Left lung (tissue), 14 donors: ENCODE measurements at places on chromosomes 3 and 15. TPM values are rescaled to one million over a fixed set of nuclear protein-coding genes. Genes with fewer than 3 reads are reported as not detected.
A peak's percentile ranks its signal among the peaks of the same experiment; 100 is the strongest.

- no peak overlapping the region for H3K27ac ChIP-seq
- no peaks in the 10 kb centered on the region for H3K4me1 ChIP-seq
- no peaks in the 10 kb centered on the region for H3K27me3 ChIP-seq
- H3K36me3 ChIP-seq: no peaks in the 10 kb centered on the region
Observed at GRCh38 chr3:178711753-178712152, 175.5 kb downstream of the KCNMB2 start.

Gene CXCR6
- 1.3 TPM for polyA plus RNA-seq

Gene CAND2
- polyA plus RNA-seq: 5.2 TPM

Gene CDHR4
- 1.4 TPM for polyA plus RNA-seq

DNA sequence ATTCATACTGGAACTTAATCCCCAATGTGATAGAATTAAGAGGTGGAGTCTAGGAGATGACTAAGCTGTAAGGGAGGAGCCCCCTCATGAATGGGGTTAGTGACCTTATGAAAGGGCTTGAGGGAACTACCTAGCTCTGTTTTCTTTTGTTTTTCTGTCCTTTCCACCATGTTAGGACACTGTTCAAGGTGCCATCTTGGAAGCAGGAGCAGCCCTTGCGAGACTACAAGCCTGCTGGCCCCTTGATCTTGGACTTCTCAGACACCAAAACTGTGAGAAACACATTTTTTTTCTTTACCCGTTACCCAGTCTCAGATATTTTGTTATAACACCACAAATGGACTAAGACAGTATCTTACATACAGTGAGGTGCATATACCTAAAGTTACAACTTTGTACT lies 26.5 kb downstream of the GOLGA6A start:
- DNase-seq: no peak
- H3K36me3 ChIP-seq: no peaks in the 10 kb centered on the region
- H3K4me3 ChIP-seq: no peak overlapping the region

- peaks cover 28% of the 10 kb centered on the region for H3K27me3 ChIP-seq
- no peak overlapping the region for H3K4me3 ChIP-seq
- H3K36me3 ChIP-seq: no peaks in the 10 kb centered on the region
- DNase-seq: no peak
- H3K4me1 ChIP-seq: peaks cover 12% of the 10 kb centered on the region
- no peak overlapping the region for H3K27ac ChIP-seq
Observed at GRCh38 chr15:28110481-28110881, 11.4 kb upstream of the OCA2 start.

DNA sequence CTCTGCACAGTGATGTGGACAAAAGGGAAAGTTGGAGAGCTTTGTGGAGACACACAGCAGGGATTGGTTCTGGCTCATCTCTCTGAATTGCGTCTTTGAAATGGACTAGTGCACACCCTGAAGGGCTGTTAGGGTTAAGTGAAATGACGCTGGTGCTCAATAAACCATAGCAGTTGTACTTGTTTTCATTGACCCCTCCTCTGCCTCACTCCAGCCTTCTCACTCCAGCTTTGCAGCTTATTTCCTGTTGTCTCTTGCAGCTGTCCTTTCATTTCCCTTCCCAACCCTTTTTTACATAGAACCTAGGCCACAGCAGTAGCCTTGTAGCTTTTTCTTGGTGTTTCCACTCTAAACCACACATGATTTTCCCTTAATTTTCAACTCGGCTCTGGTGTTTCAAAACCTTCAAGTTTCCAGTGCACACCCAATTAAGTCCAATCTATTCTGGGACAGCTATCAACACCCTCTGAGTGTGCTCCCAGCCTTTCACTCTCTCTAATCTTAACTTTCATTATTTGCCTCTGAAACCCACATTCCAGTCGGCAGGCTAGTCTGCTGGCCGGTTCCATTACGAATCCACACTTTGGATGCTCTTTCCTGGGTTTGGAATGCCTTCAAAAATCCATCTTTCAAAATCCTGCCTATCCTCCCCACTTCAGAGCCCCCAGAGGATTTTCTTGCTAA lies 6.4 kb downstream of the C3orf52 start:
- no peak overlapping the region for H3K27ac ChIP-seq
- no peak overlapping the region for H3K4me3 ChIP-seq
- H3K36me3 ChIP-seq: no peaks in the 10 kb centered on the region
- no peak for DNase-seq
- peaks cover 22% of the 10 kb centered on the region for H3K4me1 ChIP-seq

GRCh38 chr3:103953796-103954195 lies 1412.9 kb upstream of the ALCAM start:
- no peak overlapping the region for H3K27ac ChIP-seq
- H3K27me3 ChIP-seq: no peaks in the 10 kb centered on the region
- no peak for DNase-seq
- H3K36me3 ChIP-seq: no peaks in the 10 kb centered on the region
- no peaks in the 10 kb centered on the region for H3K4me1 ChIP-seq

DNA sequence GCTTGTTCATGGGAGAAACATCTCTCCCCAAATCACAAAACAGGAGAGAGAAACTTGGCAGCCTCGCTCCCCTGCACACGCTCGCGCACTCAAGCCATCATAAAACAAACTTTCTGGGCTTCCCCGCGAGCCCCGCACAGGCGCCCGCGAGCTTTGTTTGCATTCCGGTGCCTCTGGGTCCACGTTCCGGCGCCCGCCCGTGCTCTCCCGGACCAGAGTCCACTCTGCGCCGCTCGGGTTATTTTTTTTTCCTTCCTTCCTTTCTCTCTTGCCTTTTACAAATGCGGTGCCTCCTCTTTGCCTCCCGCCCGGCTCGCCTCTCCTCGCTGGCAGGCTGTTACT lies 363 bp downstream of the MAGI1 start:
- no peak for DNase-seq
- H3K4me1 ChIP-seq: no peaks in the 10 kb centered on the region
- H3K27me3 ChIP-seq: no peaks in the 10 kb centered on the region
- peak overlapping the region; percentile 78 for H3K4me3 ChIP-seq
- H3K36me3 ChIP-seq: no peaks in the 10 kb centered on the region

DNA sequence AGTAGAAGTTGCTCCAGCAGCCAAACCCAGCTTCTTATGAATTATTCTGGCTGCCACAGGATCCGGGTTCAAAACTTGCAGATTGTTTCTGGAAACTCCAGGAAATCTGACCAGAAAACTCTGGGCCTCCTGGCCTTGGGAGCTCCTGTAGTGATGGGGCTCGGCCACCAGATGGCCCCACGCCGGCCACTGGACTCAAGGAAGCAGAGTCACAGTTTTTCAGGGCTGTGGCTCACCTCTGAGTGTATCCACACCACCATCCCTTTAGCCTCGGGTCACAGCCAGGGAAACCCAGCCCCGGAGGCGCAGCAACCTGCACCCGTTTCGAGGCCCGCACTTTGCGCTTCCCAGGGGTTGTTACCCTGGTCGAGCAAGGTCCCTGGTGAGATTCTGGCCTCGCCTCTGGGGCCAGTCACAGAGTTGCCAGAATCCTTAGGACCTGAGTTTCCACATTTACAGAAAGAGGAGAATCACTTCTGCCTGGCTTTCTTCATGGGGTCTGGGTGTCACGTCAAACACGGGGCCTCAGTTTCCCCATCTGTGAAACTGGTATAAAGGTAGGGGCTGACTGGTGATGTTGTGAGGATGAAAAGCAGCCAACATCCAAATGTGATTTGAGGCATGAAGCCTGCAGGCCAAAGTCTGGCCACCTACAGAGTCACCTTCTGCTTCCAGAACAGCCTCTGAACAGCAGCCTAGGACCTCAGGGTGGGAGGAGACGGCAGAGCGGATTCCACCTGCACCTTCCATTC lies 53.5 kb upstream of the LCTL start:
- H3K27ac ChIP-seq: peak overlapping the region; percentile 82
- H3K4me1 ChIP-seq: peaks cover 20% of the 10 kb centered on the region
- H3K4me3 ChIP-seq: no peak overlapping the region
- peak; percentile 74 for DNase-seq
- H3K36me3 ChIP-seq: no peaks in the 10 kb centered on the region
- no peaks in the 10 kb centered on the region for H3K27me3 ChIP-seq

Gene SKOR1
- polyA plus RNA-seq: 0.57 TPM

Gene SCG5
- 11.1 TPM for polyA plus RNA-seq

Gene PPM1M
- polyA plus RNA-seq: 31.9 TPM

GRCh38 chr3:77606372-77606771 lies 566.5 kb downstream of the ROBO2 start:
- DNase-seq: no peak
- H3K27ac ChIP-seq: no peak overlapping the region
- H3K4me3 ChIP-seq: no peak overlapping the region
- no peaks in the 10 kb centered on the region for H3K36me3 ChIP-seq
- no peaks in the 10 kb centered on the region for H3K27me3 ChIP-seq
- H3K4me1 ChIP-seq: no peaks in the 10 kb centered on the region

Gene HYAL3
- polyA plus RNA-seq: 5.2 TPM

DNA sequence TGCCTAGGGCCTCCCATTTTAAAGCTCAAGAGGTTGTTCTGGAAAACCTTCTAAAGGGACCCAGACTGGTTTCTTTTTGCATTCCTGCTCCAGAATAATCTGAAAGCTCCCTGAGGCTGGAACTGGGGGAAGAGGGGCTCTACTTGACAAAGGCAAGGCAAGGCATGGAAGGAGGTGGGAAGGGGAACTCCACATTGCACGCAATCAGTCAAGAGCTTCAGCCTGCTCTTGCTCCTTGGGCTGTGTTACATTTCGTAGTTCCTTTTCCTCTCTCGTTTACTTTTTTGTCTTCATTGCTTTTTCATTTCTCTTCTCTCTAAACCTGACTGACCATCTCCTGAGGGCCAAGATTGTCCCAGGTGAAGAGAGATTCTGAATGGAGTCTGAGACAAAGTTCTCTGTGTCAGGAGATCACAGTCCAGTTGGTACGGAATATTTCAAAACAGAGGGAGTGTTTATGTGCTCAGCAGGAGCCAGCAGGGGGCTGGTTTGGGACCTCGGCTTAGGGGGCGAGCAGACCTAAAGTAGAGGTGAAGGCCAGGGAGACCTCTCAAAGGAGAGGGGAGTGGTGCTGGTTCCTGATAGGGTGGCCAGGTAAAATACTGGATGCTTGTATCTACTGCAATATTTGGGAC lies 6.0 kb upstream of the KCTD6 start:
- no peak overlapping the region for H3K27ac ChIP-seq
- no peaks in the 10 kb centered on the region for H3K36me3 ChIP-seq
- DNase-seq: no peak
- H3K27me3 ChIP-seq: no peaks in the 10 kb centered on the region
- peaks cover 42% of the 10 kb centered on the region for H3K4me1 ChIP-seq

Gene CIB2
- polyA plus RNA-seq: 31.9 TPM

DNA sequence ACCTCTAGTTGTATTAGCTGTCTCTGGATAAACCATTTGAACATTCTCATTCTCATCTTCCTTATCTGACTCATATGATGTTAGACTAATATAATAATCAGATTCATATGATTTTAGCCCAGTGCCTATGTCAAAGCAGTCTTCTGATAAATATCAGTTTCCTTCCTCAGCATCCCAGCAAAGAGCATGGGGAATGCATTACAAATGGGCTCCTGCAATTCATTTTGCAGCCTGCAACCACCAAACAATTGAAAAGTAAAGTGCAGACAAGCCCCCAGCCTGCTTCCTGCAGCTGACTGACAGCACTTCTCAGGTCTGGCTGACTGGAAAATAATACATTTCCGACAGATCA lies 78.2 kb upstream of the STAC start:
- H3K36me3 ChIP-seq: no peaks in the 10 kb centered on the region
- no peak overlapping the region for H3K27ac ChIP-seq
- no peaks in the 10 kb centered on the region for H3K27me3 ChIP-seq
- no peak overlapping the region for H3K4me3 ChIP-seq
- no peak for DNase-seq
- H3K4me1 ChIP-seq: no peaks in the 10 kb centered on the region

Gene PPARG
- polyA plus RNA-seq: 3.3 TPM

DNA sequence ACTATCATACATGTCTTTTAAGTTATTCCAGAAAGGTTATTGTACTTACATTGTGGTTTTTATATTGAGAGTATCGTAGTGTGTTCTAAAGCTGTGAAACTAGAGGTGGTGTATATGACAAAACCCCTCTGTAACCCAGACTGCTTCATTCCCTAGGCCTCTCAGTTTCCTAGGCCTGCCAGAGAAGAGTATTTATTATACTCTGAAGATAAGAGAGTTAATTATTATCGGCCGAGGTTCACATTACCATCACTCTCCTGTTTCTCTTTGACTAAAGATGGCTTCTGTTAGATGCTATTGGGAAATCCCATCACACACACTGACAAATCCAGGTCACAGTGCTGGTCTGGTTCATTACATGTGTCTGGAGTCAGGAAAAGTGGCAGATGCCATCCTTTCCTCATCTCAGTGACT lies 20.5 kb downstream of the EXOSC7 start:
- DNase-seq: peak; percentile 19
- H3K27ac ChIP-seq: no peak overlapping the region
- no peaks in the 10 kb centered on the region for H3K27me3 ChIP-seq
- no peak overlapping the region for H3K4me3 ChIP-seq
- no peaks in the 10 kb centered on the region for H3K36me3 ChIP-seq

Gene MOBP
- polyA plus RNA-seq: 0.37 TPM

GRCh38 chr15:79132770-79133169 lies 42.2 kb upstream of the RASGRF1 start:
- no peak overlapping the region for H3K27ac ChIP-seq
- DNase-seq: no peak
- no peaks in the 10 kb centered on the region for H3K4me1 ChIP-seq
- peaks cover 15% of the 10 kb centered on the region for H3K27me3 ChIP-seq

DNA sequence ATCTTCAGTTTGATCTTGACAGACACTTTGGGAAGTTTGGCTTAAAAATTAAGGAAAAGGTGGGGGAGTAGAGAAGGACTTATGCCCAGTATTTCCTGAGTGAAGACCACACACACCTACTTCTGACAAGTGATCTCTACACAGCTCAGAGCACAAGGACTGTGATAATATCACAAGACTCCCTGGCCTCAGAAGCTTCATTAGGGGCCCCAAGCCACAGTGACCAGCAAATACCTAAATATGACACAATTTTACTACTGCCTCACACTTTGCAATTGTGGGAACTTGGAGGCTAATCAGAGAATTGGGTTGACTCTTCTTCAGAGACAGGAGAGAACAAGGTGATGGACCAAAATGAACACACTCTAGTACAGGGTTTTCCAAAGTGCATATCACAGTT lies 2.6 kb downstream of the ILDR1 start:
- H3K4me3 ChIP-seq: no peak overlapping the region
- H3K27me3 ChIP-seq: no peaks in the 10 kb centered on the region
- no peaks in the 10 kb centered on the region for H3K36me3 ChIP-seq

Gene CCDC80
- polyA plus RNA-seq: 42.7 TPM

Gene SLC24A5
- 0.47 TPM for polyA plus RNA-seq

DNA sequence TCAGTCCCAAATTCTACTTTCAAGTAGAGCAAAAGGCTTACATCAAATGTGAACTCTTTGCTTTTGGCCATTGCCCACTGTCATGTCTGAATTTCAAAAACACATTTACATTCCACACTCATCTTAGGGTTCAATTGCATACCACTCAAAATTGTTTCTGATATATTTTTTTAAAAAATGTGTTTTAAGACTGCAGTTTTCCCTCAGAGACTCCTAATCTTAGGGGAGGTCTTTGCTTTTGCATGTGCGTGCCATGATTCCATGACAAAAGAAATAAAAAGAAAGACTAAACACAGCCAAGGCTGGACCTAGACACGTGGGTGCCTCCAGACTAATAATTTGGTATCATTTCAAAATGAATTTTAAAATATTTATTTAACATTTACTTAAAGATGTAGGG lies 396.8 kb upstream of the RASGRP1 start:
- no peaks in the 10 kb centered on the region for H3K27me3 ChIP-seq
- H3K4me1 ChIP-seq: no peaks in the 10 kb centered on the region
- H3K4me3 ChIP-seq: no peak overlapping the region
- no peaks in the 10 kb centered on the region for H3K36me3 ChIP-seq
- no peak overlapping the region for H3K27ac ChIP-seq
